ENCODE measurements at places on chromosomes 4 and X.

DNA sequence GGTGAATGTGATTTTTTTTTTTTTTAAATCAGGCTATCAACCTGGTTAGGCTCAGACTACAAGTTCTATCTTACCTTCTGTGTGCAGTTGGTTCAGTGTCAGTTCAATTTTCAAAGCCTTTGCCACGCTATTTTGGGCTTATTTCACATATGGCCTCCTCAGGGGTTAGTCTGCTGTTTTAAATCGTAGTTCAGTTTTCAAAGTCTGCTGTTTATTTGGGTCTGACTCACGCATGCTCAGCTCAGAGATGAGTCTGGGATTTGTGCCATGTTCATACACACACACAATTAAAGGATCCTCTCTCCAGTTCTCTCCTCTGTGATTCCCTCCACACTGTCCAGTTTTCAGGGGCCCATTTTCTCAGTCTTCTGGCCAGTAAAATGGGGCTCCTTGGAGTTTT, 32.3 kb upstream of the ZFX start:
- no peak for DNase-seq

DNA sequence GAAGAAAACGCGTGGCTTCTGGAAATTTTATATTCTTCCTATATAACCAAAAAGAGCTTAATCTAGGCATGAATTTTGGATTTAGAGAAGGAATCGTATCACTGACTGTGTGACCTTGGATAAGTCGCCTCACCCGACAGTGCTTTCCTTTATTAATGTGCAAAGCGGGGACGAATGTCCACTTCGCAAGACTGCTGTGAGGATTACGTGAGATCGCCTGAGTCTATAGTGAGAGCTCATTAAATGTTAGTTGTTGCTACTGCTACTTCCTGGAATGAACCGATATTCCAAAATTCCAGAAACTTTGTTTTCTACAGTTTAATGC, 448 bp upstream of the TBC1D8B start:
- no peak for DNase-seq

GRCh38 chr4:159201168-159201567, 98.3 kb downstream of the RAPGEF2 start:
- no peak for DNase-seq

GRCh38 chrX:67619253-67619652, 75.4 kb downstream of the AR start:
- DNase-seq, result no peak

DNA sequence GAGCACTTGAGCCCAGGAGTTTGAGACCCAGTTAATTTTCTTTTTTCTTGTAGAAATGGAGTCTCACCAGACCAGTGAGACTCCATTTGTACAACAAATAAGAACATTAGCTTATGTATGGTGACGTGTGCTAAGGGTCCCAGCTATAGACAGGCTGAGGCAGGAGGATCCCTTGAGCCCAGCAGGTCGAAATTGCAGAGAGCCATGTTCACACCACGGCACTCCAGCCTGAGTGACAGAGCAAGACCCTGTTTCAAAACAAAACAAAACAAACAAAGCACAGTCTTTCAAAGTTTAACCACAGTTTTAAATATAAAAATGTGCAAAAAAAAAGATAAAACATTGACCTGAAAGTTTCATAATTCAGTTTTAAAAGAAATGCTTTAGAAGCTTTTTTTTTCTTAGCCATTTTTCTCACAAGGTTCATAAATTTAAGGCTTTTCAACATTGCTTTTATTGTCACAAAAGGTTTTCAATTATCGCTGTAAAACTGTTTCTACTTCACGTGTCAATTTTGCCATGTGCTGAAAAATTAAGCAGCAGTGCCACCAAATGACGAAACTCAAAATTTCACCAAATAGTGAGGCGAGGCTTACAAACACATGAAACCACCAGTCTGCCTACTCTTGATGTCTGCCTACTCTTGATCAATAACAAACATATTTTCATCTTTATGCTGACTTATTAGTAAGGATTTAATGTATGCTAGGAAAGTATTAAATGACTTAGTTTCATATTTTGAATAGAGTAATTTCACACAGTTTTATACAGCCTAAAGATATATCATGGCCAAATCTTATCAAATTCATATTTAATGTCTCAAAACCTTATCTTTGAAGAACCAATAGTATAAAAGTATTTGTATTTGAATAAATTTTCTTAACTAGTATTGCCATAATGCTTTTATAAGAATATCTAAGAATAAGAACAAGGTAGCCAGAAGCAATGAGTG, 126.3 kb downstream of the NEK1 start:
- DNase-seq, result peak; percentile 37

GRCh38 chr4:20041839-20042407, 209.8 kb upstream of the SLIT2 start:
- no peak for DNase-seq

GRCh38 chrX:8305350-8305749, 134.3 kb upstream of the VCX2 start:
- no peak for DNase-seq

DNA sequence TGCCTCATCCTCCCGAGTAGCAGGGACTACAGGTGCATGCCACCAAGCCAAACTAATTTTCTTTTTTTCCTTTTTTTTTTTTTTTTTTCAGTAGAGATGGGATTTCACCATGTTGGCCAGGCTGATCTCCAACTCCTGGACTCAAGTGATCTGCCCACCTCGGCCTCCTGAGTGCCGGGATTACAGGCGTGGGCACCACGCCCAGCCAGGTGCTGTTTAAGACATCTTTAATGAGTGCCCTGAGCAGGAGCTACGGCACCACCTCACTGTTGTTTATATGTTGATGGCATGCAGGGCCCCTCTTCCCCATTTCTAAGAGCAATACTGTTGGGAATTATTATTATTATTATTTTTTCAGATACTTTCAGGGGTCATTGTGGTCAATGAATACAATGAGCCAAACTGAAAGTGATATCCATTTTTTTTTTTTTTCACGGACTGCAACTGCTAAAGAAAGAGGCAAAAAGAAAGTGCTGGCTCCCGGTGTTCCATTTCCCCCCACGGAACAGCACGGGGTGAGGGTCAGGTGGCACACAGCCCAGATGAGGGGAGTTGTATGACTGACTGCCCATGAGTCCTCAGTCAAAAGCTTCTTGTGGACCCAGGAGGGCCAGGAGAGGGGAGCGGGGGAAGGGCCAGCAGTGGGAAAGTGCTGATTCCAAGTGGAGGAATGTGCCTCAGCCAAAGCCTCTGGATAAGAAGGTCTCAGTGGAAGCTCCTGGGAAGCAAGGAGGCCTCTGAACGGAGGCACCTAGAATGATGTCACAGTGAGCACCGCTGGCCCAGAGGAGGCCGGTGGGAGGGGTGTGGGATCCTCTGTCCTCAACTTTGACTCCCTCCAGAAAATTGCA, 101.8 kb upstream of the HPF1 start:
- DNase-seq, result no peak

DNA sequence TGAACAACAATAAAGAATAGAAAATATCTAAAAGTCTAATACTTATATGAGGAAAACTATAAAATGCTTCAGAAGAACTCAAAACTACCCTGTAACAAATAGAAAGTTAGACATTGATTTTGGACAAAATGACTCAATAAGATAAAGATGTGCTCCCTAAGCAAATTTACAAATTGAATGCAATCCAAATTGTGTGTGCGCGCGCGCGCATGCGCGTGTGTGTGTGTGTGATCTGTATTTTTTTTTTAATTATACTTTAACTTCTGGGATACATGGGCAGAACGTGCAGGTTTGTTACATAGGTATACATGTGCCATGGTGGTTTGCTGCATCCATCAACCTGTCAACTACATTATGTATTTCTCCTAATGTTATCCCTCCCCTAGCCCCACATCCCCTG, 320.8 kb upstream of the INTU start:
- no peak for DNase-seq

GRCh38 chr4:147175460-147176025, 229.9 kb upstream of the TTC29 start:
- DNase-seq, result no peak

DNA sequence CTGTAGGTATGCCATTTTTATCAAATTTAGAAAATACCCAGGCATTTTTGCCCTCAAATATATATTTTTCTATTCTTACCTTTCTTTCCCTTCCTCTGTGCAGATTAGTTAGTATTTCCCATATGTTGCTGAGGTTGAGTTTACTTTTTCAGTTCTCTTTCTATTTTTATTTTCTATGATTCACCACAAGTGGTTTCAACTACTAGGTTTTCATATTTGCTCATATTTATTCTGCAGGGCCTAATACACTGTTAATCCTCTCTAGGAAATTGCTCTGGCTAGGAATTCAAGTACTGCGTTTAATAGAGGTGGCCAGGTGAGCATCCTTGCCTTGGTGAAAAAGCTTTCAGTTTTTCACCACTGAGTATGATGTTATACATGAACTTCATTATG, 1535.3 kb upstream of the PCDH10 start:
- no peak for DNase-seq

DNA sequence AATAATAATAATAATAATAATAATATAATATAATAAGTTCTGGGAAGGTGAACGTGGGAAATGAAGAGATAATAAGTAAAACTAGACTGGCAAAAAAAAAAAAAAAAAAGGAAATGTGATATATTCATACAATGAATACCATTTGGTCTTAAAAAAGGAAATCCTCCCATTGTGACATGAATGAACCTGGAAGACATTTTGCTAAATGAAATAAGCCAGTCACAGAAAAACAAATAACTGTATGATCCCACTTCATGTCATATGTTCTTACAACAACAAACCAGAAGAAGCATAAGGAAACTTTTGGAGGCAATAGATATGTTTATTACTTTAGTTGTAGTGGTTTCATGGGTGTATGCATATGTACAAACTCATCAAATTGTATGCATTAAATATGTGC, 63.1 kb downstream of the ATP11C start:
- no peak for DNase-seq

DNA sequence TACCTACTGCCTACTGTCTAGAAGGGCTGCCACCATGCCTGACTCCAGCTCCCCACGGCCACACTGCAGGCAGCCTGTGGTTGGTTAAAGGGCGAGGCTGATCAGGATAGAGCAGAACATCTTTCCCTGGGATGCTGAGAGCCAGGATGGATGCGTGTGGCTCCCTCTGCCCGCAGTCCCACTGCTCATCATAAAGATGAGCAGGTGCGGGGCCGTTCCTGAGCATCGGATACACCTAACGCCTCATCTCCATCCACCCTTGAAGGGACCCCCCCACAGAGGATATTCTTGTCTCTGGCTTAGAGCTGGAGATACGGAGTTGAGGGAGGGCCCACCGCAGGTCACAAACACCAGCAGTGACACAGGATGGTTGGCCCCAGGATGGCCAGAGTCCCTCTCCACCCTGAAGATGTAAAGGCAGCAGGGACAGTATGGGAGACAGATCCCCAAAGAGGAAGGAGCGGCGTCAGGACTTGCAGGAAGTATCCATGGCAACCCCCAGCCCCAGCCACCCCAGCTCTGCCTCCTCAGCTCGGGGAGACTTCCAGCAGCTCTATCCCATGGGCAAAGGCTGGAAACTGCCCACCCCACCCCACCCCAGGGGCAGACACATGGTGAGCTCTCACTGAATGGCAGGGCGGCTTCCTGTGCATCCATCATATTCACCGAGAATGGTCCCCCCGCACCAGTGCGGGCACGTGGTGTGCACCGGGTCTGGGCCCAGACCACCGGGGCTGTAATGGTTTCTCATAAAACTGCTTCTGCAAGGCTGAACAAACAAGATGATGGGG, 19.3 kb downstream of the PPP2R2C start:
- no peak for DNase-seq

- no peak for DNase-seq
Observed at GRCh38 chr4:129176864-129177263, 80.9 kb downstream of the C4orf33 start.

DNA sequence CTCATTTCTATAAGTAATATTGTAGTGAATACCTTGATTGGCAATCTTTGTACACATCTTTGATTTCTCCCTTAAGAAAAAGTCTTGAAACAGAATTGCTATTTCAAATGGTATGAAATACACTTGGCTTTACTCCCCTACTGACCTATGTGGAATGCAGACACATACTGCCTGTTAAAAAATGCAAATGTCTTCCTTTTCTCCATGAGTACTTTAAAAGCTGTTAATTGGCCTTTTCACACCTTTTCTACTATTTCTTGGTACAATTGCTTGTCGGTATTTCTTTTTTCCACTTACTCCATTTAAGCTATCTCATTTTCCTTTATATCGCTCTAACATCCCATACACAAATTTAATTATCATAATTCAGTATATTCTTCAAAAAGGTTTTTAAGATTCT, 87.2 kb downstream of the FRYL start:
- DNase-seq, result no peak

GRCh38 chr4:115334736-115335411, 221.5 kb upstream of the NDST4 start:
- DNase-seq, result no peak

- DNase-seq, result no peak
Observed at GRCh38 chrX:16851421-16851820, 18.7 kb downstream of the RBBP7 start.

GRCh38 chr4:148044912-148045352, 313.0 kb downstream of the ARHGAP10 start:
- no peak for DNase-seq

- no peak for DNase-seq
Observed at GRCh38 chr4:36313301-36313700, 31.9 kb downstream of the DTHD1 start.

GRCh38 chr4:14359991-14360390, 642.3 kb upstream of the CPEB2 start:
- DNase-seq, result no peak

DNA sequence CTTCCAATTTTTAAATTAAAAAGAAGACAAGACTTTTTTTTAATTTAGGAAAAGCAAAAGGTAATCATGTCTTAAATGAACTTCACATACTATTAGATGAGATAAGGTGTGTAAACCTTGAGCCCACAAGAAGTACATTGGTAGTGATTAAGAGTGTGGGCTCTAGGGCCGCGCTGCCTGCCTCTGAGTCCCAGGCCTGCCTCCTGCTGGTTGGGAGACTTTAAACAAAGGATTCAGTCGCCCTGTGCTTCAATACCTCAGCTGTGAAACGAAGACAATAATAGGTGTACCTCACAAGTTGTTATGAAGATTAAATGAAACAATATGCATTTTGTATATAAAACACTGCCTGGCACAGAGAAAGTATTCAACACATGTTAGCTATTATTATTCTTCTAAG, 95.9 kb upstream of the MYOZ2 start:
- DNase-seq, result no peak

DNA sequence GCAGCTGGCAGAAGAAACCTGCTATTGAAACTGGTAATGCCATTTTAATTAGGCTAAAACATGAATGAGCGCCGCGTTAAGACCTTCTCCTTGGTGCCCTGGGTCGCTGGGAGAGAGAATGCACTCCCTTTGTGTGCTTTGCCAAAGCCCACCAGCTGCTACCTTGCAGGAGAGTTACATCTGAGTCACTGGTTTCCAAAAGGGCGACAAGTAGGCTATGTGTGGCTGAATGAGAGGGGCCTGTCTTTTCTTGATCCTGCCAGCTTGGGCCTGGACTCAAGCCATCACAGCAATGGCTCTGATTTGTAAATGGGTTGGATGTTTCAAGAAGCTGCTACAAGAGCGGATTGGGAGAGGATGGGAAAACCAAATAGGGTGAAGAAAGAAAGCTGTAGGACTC, 81.5 kb downstream of the NHS start:
- DNase-seq, result no peak

DNA sequence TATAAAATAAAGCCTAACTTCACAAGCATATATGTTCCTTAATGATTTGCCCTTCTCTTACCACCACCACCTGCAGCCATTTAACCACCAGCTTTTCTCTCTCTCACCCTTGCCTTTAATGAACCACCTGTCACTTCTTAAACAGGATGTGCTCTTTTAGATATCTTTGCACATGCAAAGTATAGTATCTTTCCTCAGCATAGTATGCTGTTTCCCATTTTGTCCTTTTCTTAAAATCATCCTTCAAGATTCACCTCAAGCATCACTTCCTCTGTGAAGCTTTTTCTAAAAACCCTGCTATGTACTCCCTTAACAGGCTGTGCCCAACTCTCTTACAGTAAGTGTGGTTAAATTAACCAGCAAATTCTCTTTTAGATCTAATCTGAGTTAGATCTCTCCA, 8.2 kb upstream of the CNOT6L start:
- no peak for DNase-seq
